GM23338 (cell line): ENCODE measurements at places on chromosomes 7 and 10.

GRCh38 chr7:47369736-47370135, 212.2 kb downstream of the TNS3 start:
- no peak overlapping the region for H3K27ac ChIP-seq
- no peak for DNase-seq
- H3K27me3 ChIP-seq = no peaks in the 10 kb centered on the region
- peaks cover 5% of the 10 kb centered on the region; the same call in 1 of the 2 replicates for H3K4me1 ChIP-seq

DNA sequence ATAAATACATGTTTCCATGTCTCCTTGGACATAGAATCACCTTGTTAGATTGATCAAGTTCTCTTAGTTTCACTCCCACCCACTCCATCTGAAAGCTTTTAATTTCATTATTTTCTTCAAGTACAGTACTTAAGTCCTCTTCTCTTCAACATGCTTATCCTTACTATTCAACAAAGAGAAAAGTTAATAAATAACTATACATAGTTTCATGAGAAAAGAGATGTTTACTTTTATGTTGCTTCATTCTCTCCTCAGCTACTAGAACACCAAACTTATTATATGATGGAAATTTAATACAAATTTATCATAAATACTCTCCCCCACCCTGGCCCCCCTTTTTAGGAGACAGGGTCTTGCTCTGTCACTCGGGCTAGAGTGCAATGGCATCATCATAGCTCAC, 33.5 kb downstream of the ASZ1 start:
- H3K4me3 ChIP-seq = no peak overlapping the region
- no peaks in the 10 kb centered on the region for H3K27me3 ChIP-seq
- DNase-seq = no peak
- H3K36me3 ChIP-seq = no peaks in the 10 kb centered on the region
- H3K27ac ChIP-seq = no peak overlapping the region
- no peaks in the 10 kb centered on the region for H3K4me1 ChIP-seq

- H3K36me3 ChIP-seq = no peaks in the 10 kb centered on the region
- H3K4me3 ChIP-seq = no peak overlapping the region
- peaks cover 28% of the 10 kb centered on the region for H3K27me3 ChIP-seq
- peaks cover 15% of the 10 kb centered on the region; the same call in 1 of the 2 replicates for H3K4me1 ChIP-seq
- no peak overlapping the region for H3K27ac ChIP-seq
These were observed 3.7 kb downstream of the PDZD7 start for GRCh38 chr10:101027106-101027720.

- DNase-seq = no peak
- no peak overlapping the region for H3K27ac ChIP-seq
- no peaks in the 10 kb centered on the region for H3K4me1 ChIP-seq
- H3K27me3 ChIP-seq = no peaks in the 10 kb centered on the region
- no peaks in the 10 kb centered on the region for H3K36me3 ChIP-seq
These were observed 23.0 kb upstream of the PRPF18 start for GRCh38 chr10:13563481-13564445.

DNA sequence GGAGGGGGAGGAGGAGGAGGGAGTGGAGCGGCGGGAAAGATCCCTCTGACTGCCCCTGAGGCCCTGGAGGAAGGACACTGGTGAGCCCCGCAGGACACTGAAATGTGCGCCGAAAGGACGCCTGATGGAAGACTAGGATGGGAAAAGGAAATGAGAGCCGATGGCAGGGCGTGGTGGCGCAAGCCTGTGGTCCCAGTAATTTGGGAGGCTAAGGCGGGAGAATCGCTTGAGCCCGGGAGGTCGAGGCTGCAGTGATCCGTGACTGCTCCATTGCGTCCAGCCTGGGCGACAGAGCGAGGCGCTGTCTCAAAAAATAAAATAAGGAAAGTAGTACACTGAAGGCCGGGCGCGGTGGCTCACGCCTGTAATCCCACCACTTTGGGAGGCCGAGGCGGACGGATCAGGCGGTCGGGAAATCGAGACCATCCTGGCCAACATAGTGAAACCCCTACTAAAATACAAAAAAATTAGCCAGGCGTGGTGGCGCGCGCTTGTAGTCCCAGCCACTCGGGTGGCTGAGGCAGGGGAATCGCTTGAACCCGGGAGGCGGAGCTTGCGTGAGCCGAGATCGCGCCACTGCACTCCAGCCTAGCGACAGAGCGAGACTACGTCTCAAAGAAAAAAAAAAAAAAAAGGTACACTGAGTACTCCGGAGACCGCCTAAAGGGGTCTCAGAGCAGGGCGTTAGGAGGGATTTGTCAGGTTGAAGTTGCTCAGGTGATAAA, 561 bp upstream of the HNRNPF start:
- peak overlapping the region; percentile 98 for H3K27ac ChIP-seq
- peaks cover 21% of the 10 kb centered on the region for H3K4me1 ChIP-seq
- peak overlapping the region; percentile 86 for H3K4me3 ChIP-seq
- DNase-seq = no peak
- H3K27me3 ChIP-seq = no peaks in the 10 kb centered on the region

DNA sequence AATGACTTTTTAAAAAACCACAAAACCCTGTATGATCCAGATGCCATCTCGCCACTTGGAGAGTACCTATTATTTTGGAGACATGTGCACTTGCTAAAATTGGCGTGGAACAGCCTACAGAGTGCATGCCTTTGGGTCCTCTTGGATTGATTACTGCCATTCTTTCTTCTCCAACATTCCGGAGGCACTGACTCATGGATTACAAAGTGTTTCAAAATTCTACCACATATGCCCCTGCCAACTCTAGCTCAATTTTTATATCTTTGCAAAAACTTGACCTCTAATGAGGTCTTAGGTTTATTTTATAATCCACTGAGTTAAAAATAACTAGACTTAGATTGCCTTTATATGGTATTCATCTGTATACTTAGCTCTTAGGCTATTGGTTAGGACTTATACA, 55.8 kb upstream of the KIF5B start:
- DNase-seq = no peak
- no peak overlapping the region for H3K4me3 ChIP-seq
- H3K4me1 ChIP-seq = no peaks in the 10 kb centered on the region

DNA sequence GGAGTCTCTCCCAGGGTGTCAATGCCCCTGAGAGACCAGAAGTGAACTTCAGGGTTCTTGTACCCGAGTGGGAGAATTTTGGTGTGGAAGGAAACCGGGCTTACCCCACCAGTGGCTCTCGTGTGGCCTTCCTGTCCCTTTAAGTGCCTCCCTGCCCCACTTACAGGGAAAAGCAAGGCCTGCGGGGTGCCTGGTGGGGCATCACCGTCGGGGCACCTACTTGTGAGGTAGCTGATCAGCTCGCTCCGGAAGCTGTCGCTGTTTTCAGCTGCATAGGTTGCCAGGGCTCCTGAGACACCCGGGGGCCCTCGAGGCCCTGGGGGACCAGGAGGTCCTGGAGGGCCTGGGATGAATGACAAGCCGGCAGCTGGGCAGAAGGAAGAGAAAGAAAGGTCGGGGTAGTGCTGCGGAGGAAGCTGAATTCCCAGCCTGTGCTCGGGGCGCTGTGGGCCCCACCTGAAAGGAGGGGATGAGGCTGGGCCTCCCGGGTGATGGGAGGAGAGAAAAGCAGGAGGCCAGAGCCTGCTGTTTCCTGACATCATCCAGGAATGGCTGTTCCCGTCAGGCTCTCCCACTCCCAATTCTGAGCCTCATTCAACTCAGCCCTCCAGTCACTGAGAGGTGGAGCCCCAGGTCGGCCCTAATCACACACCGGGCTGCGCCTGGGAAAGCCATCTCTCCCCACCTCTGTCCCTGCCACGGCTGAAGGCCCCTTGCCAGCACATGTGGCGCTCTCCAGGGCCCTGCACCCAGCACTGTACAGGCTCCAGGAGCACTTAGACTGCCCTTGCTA, 51.1 kb downstream of the COL17A1 start:
- H3K4me1 ChIP-seq = peaks cover 15% of the 10 kb centered on the region
- H3K27ac ChIP-seq = no peak overlapping the region
- H3K36me3 ChIP-seq = no peaks in the 10 kb centered on the region
- DNase-seq = no peak
- no peak overlapping the region for H3K4me3 ChIP-seq

DNA sequence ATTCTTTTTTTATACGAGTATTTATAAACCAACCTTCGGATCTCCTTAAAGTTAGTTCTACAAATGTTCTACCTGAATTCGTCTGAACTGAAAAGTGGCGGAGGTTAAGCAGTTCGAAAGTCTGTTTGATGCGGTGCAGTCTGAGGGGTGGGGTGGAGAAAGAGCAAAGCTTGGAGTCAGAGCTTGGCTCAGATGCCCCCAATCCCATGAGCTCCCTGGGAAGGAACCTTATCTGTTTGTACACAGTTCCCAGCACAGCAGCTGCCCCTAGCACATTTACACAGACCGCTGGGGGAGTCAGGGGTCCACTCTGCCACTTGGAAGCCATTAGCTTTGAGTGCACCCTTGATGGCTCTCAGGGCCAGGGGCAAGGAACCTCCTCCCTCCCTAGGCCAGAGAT, 30.8 kb downstream of the CPXM2 start:
- no peaks in the 10 kb centered on the region for H3K4me1 ChIP-seq
- no peaks in the 10 kb centered on the region for H3K27me3 ChIP-seq
- H3K36me3 ChIP-seq = no peaks in the 10 kb centered on the region
- DNase-seq = no peak
- H3K27ac ChIP-seq = no peak overlapping the region

DNA sequence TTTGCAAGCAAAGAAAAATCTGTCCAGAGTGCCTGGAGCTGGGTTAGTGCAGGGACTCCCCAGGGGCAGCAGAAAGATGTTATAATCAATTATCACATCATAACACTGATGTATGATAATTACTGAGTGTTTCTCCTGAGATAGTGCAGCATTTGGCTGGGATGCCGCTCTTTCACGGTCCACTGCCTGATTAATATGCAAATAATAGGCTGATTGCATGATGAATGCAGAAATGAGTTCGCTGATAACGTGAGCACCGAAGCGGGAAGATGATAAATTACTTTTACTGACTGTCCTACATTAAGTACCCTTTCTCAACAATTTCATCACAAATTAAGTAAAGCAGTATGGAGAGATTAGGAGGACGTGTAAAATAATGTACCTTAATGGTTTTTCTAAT, 71.4 kb upstream of the SH2B2 start:
- no peaks in the 10 kb centered on the region for H3K4me1 ChIP-seq
- no peak overlapping the region for H3K4me3 ChIP-seq
- no peaks in the 10 kb centered on the region for H3K27me3 ChIP-seq

GRCh38 chr10:5504146-5505072, 5.0 kb upstream of the CALML5 start:
- DNase-seq = no peak
- no peak overlapping the region for H3K27ac ChIP-seq
- no peaks in the 10 kb centered on the region for H3K36me3 ChIP-seq
- no peaks in the 10 kb centered on the region for H3K27me3 ChIP-seq
- H3K4me1 ChIP-seq = no peaks in the 10 kb centered on the region
- H3K4me3 ChIP-seq = no peak overlapping the region

DNA sequence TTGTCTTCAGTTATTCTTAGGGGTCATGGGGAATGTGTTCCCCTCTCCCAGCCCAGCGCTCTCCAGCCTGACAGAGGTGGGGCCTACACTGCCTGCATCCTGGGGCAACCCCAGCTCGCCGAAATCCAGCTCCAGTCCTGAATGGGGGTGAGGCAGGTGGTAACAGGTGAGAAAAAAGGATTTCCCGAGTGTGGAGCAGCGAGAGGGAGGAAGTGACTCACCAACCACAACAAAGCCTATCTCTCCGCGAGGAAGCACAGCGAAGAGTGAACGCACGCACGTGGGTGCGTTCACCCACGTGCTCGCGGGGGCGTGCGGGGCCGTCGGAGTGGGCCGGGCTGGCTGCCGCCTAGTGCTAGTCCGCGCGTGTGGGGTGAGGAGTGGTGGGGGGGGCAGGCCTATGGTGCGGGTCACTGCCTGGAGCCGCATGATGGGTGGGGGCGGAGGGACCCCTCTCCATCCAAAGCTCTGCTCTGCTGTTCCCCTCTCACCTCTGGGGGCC, 855 bp upstream of the PALD1 start:
- DNase-seq = peak; percentile 66
- H3K27ac ChIP-seq = peak overlapping the region; percentile 90; the same call in 1 of the 2 replicates
- H3K4me1 ChIP-seq = peaks cover 28% of the 10 kb centered on the region
- no peaks in the 10 kb centered on the region for H3K36me3 ChIP-seq
- 0 out of 2 replicates have a peak, but pooled peaks cover 3% of the 10 kb centered on the region for H3K27me3 ChIP-seq

DNA sequence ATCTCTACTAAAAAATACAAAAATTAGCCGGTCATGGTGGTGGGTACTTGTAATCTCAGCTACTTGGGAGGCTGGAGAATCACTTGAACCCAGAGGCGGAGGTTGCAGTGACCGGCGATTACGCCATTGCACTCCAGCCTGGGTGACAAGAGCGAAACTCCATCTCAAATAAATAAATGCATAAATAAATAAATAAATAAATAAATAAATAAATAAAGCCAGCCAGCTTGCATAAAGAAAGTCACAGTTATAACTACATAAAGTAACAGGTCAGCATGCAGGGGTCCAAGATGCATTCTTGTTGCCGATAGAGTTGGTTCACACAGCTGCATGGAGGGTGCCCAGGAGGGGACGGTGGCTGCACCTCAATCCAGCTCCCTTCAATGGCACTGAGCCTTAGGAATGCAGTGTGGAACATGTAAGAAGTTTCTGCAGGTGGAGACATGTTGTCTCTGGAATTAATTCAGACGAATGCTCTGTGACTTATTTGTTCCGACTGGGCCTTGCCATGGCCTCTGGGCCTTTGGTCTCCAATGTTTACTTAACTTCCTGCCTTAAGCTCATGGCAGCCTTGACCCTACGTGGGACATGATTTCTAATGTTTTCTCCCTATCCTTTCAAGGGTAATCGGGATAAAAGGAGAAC, 159.6 kb upstream of the PRKCQ start:
- H3K27me3 ChIP-seq = no peaks in the 10 kb centered on the region
- H3K36me3 ChIP-seq = no peaks in the 10 kb centered on the region
- H3K4me3 ChIP-seq = no peak overlapping the region
- peaks cover 49% of the 10 kb centered on the region for H3K4me1 ChIP-seq
- DNase-seq = no peak

DNA sequence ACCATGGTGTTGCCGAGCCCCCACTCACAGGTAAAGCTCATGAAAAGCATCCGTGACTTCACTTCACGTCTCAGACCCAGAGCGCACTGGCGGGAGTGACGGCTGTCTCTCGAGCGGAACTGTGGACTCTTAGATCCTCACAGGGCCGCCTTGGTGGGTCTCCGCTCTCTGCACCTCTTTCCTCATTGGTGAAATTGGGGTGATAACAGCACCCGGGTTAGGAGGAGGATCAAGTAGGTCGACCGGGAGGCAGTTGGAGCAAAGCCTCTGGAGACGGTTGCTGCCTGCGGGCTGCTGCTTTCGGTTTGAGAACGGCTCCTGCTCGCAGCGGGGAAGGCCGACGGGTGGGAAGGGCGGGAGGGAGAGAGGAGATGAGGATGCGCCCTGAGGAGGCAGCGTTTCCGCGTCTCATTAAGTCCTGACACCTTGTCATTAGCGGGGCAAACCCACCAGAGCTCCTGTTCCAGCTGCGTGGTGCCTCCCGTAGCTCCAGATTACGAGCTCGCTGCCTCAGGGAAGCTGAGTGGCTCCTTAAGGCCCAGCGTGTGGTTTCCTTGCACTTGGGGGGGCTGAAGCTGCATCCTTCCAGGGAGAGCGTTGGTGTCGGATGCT, 51.9 kb upstream of the CFAP46 start:
- H3K4me3 ChIP-seq = no peak overlapping the region
- H3K36me3 ChIP-seq = no peaks in the 10 kb centered on the region
- no peak overlapping the region for H3K27ac ChIP-seq
- no peaks in the 10 kb centered on the region for H3K27me3 ChIP-seq
- no peaks in the 10 kb centered on the region for H3K4me1 ChIP-seq

- H3K4me1 ChIP-seq = no peaks in the 10 kb centered on the region
- no peak overlapping the region for H3K27ac ChIP-seq
- H3K36me3 ChIP-seq = no peaks in the 10 kb centered on the region
- DNase-seq = no peak
These were observed 23.7 kb downstream of the ABCC2 start for GRCh38 chr10:99806091-99806490.

GRCh38 chr10:52115823-52116222, 198.3 kb upstream of the DKK1 start:
- H3K27me3 ChIP-seq = no peaks in the 10 kb centered on the region
- DNase-seq = no peak
- H3K36me3 ChIP-seq = no peaks in the 10 kb centered on the region
- no peak overlapping the region for H3K4me3 ChIP-seq
- peaks cover 8% of the 10 kb centered on the region; the same call in 1 of the 2 replicates for H3K4me1 ChIP-seq
- H3K27ac ChIP-seq = no peak overlapping the region
